ENCODE measurements at places on chromosomes 1 and 21. TPM values are rescaled to one million over a fixed set of nuclear protein-coding genes. Genes with fewer than 3 reads are reported as not detected.

The XKR8 gene
- total RNA-seq: 3.0 TPM

The BSND gene
- total RNA-seq: not detected

The TSTD1 gene
- 12.0 TPM for total RNA-seq

The SPRR2A gene
- not detected for total RNA-seq

The LRRC53 gene
- not detected for total RNA-seq

The PGLYRP4 gene
- not detected for total RNA-seq

The BTBD8 gene
- 4.5 TPM for total RNA-seq

DNA sequence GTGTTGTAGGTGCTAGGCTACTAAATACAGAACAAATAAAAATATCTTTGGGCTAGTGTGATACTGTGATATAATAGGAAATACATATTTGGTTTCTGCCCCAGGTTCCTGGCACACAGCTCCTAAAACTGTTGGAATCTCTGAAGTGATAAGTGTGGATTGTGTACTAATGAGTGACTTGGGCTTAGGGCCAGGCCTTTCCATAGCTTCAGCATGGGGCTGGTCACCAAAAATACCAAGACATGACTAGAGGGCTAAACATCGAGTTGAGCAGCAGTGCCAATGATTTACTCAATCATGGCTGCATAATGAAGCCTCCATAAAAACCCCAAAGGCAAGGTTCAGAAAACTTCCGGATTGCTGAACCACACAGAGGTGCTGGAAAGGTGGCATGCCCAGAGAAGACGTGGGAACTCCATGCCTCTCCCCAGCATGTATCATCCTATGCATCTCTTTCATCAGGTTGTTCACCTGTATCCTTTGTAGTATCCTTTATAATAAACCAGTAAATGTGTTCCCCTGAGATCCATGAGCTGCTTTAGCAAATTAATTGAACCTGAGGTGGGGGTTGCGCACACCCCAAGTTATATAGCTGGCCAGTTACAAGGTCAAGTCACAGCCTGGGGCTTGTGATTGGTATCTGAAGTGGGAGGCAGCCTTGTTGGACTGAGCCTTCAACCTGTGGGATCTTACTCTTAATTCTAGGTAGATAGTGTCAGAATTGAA is 51.6 kb downstream of the ZMYM4 start:
- DNase-seq: peak; percentile 78

DNA sequence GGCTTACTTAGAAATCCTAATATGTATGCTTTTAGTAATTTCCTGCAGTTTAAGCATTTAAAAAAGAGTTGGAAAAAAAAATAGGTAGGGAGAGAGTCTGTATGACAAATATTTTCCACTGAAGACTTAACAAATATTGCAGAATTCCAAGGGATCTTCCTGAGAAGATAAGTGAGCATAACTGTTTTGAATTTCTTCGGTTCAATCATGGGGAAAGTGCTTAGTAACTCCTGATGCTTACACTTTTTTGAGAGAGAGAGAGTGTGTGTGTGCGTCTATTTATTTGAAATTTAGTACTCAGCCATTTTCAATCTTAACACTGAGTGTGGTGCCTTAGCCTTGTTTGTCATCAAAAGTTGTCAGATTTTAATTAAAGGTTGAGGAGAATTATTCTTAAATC is 18.5 kb downstream of the SON start:
- DNase-seq: no peak

DNA sequence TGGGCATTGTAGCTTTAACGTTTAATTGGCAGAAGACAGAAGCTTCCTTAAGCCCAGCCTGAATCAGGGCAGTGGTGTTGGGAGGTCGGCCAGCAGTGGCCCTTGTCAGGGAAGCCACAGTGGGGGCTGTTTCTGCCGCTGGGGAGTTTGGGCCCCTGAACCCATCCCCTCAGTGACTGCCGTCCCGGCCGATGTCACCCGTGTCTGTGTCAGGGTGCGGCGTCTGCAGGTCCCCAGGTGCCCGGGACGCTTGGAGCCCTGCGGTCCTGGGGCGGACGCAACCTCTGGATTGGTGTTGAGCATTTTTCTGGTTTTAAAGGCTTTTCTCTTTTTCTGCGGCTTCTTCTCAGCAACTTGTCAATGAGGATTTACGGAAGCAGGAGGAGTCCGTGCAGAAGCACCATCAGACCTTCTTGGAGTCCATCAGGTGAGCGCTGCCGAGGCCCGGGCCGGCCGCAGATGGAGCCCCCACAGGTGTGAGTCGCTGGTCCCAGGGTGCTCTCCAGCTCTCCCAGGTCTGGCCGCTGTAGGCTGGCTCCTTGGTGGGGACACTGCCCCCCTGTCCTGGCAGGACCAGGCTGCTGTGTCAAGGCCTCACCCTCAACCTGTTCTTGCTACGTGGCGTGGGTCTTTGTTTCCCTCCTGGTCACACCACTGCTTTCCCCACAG is 2.3 kb downstream of the ATAD3C start:
- DNase-seq: no peak

- no peak for DNase-seq
Measured at GRCh38 chr1:203600782-203601513, 25.7 kb upstream of the ATP2B4 start.

DNA sequence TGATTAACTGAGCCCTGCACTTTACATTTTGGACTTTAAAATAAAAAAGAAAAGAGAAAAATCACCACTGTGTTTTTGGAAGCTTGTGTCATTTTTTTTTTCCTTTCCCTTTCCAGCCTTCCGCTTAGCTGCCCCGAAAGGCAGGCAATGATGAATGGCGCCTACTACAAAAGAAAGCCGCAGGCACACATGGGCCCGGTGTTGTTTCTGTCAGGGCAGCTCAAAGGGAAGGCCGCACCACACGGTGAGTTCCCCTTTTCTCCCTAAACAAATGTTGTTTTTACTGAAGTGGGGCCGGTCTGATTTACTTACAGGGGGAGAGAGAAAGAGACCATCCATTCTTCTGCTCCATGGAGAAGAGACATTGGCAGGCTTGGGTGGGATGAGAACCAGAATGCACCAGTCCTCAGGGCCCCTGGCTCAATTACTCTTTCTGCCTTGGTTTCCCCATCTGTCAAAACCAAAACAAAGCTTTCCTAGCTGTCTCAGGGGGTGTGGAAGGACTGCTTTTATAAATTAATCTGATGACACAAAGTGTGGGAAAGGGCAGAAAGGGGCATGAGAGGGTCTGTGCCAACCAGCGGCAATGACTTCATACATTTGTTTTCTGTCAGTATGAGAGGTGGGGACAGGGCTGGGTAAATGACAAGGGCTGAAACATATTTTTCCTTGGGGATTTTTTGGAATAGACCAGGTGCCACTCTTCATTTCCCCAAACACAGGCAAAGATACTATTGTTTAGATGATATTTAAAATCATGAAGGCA is 91.4 kb upstream of the PLXNA2 start:
- no peak for DNase-seq

DNA sequence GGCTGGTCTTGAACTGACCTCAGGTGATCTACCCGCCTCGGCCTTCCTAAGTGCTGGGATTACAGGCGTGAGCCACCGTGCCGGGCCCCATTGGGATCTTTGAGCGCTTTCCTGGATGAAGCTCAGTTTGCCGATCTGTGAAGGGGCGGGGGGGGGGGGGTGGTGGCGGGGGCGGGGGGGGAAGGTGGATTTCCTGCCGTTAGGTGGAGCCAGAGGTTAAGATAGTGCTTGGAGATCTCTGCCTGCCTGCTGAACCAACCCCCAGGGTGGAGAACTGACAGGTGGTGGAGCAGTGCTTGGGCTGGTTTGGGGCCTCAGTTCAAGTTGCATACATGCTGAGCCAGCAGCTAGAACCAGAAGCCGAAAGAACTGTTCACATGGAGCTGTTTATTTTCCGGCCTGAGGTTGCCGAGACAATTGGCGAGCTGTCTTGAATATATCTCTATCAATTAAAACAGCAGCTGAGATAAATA is 1.7 kb downstream of the TMCC2 start:
- no peak for DNase-seq

DNA sequence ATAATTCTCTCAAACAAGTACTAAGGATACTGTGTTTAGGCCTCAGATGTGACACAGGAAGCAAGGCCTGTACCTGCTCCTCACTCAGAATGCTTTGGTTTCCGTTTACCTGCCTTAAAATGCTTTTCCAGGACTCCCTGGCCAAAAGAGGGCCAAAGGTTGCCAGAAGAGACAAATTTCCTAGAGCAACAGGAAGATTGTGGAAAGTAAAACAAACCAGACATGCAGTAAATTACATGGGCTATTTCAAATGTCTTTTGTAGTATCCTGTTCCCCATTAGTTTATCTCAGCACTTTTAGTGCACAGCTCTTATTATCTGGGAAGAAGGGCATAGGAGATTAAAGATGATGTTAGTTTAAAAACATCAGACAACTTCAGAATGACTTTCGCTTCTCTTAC is 280.0 kb downstream of the NFIA start:
- no peak for DNase-seq

GRCh38 chr1:27074175-27074780 is 61.6 kb upstream of the TENT5B start:
- DNase-seq: no peak

DNA sequence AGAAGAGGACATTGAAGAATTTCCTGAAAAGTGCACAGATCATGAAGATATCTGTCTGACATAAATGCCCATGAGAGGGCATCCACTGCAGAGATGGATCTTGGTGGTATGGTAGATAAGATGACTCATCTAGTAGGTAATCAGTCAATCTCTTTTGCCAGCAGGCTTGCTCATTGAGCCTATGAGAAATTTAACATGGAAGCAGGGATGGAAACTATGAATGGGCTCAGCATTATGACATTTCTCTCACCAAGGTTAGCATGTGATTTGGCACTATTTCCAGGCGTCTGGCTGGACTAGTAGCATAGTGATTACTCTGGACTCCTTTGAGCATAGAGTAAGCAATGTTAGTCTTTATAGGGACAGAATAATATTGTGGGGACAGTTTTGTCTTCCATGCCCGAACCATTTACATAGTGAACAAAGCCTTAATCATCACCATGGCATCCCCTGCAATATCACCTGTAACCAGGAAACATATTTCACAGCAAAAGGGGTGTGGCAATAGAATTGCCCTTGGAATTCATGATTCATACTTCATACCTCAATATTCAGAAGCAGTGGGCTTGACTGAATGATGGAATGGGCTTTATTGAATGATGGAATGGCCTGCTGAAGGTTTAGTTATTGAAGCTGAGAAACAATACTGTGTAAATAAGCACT is 7.3 kb downstream of the OR2C3 start:
- DNase-seq: no peak

GRCh38 chr1:2968471-2968881 is 52.8 kb upstream of the ACTRT2 start:
- no peak for DNase-seq

GRCh38 chr21:35203093-35203977 is 154.2 kb upstream of the RUNX1 start:
- DNase-seq: no peak

DNA sequence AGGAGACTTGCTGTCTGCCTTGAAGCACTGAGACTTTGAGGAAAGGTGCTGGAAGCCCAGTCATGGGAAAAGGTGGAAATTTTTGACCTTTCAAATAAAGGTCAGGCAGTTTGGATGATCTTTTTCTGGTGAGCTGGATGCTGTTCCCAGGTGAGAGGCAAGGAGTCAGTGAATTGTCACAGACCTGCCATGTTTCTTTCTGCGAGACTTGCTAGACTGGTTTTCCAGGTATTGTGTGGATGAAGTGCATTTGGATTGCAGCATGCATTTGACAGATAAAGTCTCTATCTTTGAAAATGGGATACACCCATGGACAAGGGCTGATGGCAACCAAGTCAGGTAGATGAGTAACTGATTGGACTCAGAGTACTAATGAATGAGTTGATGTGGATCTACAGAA is 65.7 kb upstream of the NHLH2 start:
- no peak for DNase-seq

- DNase-seq: no peak
Measured at GRCh38 chr1:203549309-203549708, 55.4 kb downstream of the OPTC start.

- no peak for DNase-seq
Measured at GRCh38 chr1:3768811-3769390, 3.6 kb upstream of the SMIM1 start.

DNA sequence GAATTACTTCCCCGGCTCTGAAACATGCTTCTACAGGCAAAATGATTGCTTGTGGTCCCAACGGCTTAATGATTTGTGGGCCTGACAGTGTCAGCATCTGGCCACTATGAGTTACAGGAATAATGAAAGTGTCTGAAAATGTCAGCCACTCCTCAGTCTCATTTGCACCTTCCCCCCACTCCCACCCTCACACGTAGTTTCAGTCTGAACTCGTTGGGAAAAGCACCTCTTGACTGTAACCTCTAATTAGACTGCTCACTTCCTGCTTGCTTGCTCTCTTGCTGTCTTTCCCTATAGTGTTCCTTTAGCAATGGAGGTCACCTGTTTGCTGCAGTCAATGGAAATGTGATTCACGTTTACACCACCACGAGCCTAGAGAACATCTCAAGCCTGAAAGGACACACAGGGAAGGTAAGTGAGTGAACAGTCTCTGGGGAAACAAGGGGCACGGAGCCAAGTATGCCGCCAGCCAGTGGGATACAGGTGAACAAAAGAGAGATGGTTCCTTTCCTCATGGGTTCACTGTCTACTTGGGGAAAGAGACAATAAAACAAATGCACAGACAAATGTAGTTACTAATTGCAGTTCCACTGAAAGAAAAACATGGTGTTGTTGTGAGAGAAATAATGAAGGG is 27.1 kb downstream of the CFAP57 start:
- no peak for DNase-seq

DNA sequence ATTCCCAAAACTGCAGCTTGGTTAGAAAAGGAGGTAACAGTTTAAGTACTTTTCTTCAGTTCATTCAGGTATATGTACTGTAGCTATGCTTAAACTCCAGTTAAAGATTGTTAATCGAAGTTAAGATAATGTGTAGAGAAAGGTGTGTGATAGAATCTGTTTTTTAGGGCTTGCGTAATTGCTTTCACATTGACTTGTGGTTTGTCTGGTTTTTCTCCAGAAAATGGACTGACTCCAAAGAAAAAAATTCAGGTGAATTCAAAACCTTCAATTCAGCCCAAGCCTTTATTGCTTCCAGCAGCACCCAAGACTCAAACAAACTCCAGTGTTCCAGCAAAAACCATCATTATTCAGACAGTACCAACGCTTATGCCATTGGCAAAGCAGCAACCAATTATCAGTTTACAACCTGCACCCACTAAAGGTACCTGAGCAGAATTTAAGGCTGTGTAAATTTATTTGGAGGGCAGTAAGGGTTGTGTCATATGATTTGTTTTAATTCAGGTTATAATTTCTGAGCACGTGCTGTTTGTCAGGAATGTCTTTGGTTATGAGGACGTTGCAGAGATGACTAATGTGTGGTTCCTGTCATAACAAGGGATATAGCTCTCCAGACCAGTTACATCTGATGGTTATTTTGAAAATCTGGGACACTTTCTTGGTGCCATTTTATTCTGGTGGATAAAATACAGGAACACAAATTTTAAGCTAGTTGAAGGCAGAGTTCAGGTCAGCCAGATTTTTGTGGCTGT is 26.0 kb downstream of the ATF6 start:
- DNase-seq: no peak
